ENCODE measurements at places on chromosomes 16 and 17.

DNA sequence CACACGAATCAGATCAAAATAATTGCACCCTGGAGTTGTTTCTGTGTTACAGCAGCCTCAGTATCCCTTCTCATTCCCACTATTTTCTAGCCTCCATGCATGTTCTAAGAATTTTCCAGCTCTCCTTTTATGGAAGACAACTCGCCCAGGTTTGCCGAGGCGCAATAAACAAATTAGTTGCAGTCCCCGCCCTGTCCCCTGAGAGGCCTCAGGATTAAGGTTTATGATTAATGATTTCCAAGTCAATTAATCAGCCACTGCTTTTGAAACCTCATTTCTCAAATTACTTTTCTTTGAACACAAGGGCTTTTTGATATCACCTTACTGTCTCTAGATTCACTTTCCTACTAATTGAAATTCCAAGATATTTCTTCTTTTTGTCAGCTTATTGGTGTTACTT lies 138.3 kb upstream of the HSBP1 start:
- DNase-seq, result no peak

- DNase-seq, result no peak
Measured at GRCh38 chr17:28367641-28368305, 2.3 kb downstream of the VTN start.

GRCh38 chr16:31253642-31254045 lies 6.1 kb upstream of the ITGAM start:
- DNase-seq, result no peak

- no peak for DNase-seq
Measured at GRCh38 chr16:58205276-58206036, 7.5 kb upstream of the CSNK2A2 start.

DNA sequence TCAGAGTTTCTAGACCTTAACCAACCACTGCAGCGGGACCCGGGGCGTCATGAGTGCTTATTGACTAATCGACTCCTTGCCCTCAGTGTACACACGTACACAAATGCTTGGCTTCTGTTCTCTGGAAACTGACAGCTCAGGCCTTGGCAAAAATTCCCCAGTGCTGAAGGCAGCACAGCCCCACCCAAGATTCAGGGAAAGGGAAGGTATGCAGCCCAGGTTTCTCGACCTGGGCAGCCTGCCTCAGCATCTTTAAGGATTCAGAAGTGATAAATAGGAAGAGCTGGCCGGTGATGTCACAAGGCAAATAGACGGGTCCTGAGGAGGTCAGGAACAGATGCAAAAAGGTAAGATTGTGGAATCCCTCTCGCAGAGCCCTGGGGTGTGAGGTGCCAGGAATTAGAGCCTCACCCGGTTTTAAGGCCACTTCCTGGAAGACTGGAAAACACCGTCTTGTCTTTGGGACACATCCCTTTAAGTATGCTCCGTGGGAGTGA lies 9.0 kb upstream of the CDH3 start:
- DNase-seq, result no peak

DNA sequence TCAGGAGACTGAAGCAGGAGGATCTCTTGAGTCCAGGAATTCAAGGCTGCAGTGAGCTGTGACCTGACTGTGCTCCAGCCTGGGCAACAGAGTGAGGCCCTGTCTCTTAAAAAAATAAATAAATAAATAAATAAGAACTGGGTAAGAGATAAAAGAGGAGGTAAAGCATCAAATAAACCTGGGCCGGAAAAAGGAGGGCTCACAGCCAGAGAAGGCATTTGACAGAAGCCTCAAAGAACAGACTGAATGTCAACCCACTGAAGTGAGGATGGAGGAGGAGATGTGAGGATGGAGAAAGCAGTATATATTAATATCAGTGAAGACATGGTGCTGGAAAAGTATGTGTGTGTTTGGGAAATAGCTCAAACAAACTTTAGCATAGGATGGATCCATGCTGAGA lies 6.1 kb downstream of the NOG start:
- DNase-seq, result no peak

DNA sequence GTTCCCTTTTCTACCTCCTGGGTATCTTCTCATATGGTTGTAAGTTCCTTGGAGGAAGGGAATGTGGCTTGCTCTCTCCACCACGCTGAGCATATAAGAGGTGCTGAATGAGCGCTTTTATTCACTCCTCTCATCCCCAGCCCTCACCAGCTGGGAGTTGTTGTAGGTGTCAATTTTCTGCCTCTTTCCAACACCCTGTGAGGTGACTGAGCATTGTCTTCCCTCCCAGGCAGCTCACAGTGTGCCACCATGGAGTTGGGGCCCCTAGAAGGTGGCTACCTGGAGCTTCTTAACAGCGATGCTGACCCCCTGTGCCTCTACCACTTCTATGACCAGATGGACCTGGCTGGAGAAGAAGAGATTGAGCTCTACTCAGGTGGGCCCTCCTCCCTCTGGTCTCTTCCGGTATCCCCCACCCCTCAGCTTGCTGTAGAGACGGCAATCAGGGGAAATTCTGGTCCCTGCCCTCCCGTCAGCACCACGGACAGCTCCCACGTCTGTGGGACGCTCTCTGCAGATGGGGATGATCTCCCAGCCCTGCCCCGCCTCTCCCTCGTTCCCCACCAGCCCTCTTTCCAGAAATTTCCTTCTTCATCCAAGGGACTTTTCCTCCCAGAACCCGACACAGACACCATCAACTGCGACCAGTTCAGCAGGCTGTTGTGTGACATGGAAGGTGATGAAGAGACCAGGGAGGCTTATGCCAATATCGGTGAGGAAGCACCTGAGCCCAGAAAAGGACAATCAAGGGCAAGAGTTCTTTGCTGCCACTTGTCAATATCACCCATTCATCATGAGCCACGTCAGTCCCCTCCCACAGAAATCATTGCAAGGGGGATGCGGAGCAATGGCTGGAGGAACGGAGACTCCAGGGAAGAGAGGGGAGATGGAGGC lies 18.3 kb downstream of the CIITA start:
- DNase-seq, result no peak

DNA sequence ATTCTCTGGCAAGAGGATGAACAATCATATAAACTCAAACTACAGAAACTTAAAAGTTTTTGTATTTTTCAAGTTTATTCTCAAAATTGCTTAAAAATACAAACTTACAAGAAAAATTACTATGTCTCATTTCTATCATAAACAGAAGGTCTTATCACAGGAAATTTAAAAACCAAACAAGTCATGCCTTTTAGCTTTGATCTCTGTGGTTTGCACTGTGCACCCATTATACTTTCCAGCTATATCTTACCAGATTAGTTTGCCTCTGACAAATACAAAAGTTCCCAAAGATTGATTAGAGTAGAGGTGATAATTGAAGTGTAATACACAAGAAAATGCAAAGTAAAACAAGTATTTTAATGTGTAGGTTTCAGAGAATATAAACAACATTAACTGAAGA lies 117.4 kb downstream of the MYO1D start:
- no peak for DNase-seq
